Stimulated activated naive CD4-positive, alpha-beta T cell (primary cell): ENCODE measurements at places on chromosomes 3 and 15.

DNA sequence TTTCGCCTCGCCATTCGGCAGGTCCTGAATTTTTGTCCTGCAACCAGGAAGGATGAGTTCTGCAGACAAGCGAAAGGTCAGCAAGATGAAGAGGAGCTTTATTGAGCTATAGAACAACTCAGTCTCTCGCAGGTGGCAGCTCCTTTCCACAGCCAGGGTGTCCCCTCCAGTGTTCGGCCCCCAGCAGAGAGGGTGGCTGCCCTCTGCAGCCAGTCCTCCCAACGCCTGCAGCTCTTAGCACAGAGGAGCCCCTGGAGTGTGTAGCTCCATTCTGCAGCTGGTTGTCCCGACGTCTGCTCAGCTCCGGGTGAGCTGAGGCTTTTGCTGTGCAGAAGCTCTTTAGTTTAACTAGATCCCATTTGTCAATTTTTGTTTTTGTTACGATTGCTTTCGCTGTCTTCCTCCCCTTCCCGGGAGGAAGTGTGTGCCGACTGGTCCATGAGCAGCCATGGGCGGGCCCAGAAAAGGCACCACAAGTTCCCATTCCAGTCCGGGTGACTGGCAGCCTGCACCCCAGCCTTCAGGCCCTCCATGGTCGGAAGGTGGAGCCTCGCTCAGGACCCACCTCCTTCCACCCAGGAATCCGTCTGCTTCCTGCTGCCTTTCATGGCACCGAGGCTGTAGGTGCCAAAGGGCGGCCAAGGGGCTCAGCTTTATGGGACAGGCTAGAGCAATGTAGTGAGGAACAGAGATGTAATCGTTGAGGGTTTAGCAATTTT lies 497.8 kb upstream of the CNTN4 start:
- DNase-seq = no peak

DNA sequence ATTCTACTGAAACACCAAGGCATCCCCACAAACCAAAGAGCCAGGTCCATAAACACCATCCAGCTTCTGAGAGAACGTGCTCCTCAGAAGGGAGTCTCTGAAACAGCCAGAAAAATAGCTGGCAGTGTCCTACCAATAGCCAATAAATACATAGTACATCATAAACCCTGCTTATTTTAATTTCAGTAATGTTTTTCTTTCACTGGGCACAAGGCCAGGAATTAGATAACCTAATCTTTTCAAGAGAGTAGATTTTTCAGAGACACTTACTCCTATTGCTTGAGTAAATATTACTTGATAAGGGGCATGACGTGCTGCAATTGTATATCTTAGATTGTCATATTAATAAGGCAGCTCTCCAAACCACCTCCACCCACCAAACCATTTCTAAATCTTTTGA lies 22.7 kb downstream of the GADL1 start:
- DNase-seq = no peak

DNA sequence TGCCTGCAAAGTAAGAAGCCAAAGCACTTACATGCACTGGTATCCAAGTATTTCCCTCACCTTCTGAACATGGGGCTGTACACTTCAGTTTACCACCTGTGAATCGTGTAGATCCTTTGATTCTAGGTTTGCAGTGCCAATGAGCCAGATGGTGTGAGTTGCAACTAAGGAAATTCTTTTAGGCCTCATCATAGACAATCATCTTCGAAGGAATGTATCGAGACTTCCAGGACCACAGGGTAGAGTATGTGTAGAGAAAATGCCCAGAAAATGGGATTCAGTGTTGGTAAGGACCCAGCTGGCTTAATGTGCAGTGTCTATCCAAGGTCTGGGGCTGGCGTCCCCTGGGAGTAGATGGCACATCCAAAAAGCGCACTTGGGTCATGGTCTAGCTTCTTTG lies 323.2 kb upstream of the TPM1 start:
- DNase-seq = no peak

DNA sequence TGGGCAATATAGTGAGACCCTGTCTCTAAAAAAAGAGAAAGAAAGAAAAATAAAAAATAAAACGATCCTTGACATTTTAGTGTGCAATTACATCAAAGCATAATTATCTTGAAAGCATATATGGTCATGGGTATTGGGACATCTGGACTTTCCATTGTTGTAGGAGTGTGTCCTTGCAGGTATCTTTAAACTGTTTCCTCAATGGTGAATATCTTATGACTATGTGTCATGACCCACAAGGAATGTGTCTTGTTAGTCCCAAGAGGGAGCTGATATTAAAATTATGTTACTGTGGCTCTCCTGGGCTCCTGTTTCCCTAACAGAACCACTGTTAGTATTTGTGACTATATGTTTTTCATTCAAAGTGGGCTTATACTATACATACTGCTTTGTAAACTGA lies 26.6 kb downstream of the EIF1B start:
- DNase-seq = no peak

- DNase-seq = no peak
Measured at GRCh38 chr3:141392897-141393734, 24.8 kb downstream of the ZBTB38 start.

- DNase-seq = no peak
Measured at GRCh38 chr15:62546628-62547027, 381.5 kb upstream of the C2CD4B start.

- DNase-seq = no peak
Measured at GRCh38 chr3:134039161-134039862, 9.6 kb upstream of the SLCO2A1 start.

DNA sequence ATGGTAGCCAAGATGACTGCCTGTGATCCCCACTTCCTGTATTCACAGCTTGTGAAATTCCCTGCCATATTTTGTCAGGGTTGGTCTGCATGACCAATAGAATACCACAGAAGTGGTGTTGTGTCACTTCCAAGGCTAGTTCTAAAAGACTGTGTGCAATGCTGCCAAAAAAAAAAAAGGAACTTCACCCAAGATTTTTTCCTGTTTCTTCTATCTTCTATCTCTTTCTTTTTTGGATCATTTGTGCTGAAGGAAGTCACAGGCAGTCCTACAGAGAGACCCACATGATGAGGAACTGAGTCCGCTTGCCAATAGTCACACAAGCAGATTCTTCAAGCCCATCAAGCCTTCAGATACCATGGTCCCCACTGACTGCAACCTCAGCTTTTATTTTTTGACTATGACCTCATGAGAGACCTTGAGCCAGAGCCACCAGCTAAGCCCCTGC lies 18.1 kb upstream of the RAF1 start:
- no peak for DNase-seq

DNA sequence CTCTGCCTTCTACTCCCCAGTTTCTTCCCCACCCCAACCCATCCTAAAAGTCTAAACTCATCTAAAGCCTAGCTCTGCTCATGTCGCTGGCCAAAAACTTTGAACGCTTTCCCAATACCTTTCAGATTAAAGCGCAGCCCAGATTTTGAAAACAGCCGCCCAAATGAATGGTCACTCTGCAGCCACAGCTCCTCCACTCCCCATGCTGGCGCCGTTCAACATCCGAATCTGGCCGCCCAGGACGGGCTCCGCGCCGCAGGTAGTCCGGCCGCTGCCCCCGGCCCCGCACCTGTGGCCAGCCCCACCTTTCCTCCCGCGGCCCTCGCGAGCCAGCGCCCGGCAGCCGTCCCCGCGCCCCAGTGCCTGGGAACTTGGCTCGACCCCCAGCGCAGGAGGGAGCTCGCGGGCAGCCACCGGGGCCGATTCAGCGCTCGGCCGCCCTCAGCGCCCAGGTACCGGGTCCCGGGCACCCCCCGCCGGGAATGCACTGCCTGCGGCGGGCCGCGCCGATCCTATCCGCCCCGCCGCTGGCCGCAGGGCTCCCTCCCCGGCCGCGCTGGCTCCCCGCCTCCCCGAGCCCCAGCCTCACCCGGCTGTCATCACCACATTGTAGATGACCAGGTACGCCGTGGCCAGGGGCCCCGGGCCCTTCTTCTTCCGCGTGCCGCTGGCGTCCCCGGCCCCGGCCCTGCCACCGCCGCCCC lies 417 bp downstream of the HACD2 start:
- DNase-seq = no peak

DNA sequence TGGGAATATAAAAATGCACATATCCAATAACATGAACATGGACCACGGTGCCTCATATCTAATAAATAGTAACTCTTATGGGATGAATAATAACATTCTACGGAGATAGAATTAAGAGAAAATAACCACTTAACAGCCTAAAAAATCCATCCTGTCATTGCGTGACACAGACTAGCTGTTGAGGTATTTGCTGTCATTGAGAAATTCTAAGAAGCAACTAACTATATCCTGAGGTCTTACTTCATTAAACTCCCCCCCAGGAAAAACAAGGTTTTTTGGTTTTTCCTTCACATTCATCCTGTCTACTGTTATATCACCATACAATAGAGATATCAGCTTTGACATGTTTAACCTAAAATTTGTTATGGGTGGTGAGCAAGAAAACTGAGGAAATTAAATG lies 14.3 kb downstream of the CEP152 start:
- no peak for DNase-seq
